ENCODE measurements at places on chromosomes 11 and 22.
A peak's percentile ranks its signal among the peaks of the same experiment; 100 is the strongest.

GRCh38 chr11:105244160-105244825, 104.7 kb upstream of the CARD18 start:
- no peak for DNase-seq

DNA sequence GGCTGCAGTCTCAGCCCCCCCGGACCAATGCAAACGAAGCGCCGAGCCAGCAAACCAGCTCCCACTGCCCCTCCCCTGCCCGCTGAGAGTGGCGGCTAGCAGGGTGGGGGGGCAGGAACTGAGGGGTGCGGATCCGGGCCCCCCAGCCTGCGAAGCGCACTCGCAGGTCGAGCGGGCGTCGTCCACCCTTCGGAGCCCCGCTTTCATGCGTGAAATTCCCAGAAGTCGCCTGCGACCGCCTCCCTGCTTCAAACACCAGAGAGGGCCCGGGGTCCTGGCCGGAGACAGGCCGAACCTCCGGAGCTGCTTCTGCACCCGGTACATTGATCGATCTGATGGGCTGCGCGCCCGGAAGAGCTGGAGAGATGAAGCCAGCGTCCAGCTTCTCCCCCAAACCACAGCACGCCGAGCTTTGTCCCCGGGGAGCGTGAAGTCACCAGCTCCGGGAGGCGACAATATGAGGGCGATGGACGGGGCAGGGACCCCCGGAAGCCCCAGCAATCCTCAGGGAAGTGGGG, 646 bp upstream of the PATZ1 start:
- DNase-seq = peak; percentile 19

- DNase-seq = no peak
Measured at GRCh38 chr11:11978098-11978637, 30.3 kb downstream of the DKK3 start.

- no peak for DNase-seq
Measured at GRCh38 chr11:123544631-123545375, 109.6 kb downstream of the SCN3B start.

DNA sequence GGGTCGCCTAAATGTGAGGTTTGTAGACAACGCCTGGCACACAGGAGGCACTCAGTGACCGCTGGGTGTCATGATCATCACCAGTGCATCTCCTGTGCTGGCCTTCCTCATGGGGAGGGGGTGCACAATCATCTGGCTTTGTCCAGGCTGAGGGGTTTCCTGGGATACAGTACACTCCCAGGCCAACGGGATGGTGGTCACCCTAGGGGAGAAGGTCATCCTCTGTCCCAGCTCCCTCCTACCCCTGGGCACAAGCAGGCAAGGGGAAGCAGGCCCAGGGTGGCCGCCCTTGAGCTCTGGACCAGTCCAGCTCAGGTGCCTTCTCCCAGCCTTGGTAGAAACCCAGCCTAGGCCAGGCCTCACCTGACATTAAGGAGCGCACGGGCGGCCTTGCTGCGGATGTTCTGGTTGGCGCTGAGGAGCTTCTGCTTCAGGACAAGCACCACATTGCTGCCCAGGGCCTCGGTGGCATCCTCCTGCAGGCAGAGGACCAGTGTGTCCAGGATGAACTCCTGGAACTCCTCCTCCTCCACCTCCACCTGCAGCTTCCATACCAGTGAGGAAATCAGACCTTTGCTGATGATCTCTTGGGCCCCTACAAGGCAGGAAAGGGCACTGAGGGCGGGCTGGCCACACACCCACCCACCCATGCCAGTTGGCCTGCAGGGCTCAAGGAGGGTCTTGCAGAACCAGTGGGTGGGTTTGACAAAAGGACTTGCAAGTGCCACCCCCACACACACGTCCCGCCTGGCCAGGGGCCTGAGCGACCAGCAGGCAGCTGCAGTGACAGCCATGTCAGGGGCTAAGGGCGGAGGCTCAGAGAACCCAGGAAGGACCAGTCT, 6.6 kb upstream of the GNAZ start:
- DNase-seq = no peak

DNA sequence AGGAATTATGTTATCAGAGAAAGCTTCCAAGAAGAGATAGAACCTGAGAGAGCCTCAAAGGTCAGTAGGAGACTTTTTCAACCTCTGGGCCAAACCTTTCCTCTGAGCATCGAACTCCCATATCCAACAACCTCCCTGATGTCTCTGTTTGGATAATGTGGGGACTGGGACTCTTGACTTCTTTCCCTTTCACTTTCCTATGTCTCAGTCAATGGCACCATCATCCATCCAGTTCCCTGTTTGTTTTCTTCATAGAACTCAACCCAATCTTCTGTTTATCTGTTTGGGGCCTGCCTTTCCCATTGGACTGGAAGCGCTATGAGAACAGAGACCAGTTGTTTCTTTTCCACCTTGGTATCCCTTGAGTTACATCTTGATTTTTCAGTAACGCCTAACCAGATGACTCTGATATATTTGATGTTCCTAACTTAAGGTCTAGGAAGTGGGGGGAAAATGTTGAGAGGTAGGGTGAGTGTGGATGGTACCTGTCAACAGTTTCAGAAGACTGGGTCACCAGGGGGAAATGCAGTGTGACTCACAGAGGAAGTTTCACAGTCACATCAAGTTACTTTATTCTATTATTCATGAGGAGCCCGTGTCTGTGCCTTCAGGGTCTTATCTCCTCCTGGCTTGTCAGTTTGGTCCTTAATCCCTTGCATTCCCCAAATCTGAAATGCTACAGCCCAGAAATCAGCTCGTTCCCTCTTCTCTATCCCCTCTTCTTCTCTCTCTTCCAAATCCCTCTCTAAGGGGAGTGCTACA, 4.5 kb upstream of the KCNE3 start:
- DNase-seq = no peak

- no peak for DNase-seq
Measured at GRCh38 chr11:61119055-61119454, 16.8 kb downstream of the CD5 start.

GRCh38 chr11:47149782-47150181, 26.9 kb downstream of the ARFGAP2 start:
- no peak for DNase-seq

DNA sequence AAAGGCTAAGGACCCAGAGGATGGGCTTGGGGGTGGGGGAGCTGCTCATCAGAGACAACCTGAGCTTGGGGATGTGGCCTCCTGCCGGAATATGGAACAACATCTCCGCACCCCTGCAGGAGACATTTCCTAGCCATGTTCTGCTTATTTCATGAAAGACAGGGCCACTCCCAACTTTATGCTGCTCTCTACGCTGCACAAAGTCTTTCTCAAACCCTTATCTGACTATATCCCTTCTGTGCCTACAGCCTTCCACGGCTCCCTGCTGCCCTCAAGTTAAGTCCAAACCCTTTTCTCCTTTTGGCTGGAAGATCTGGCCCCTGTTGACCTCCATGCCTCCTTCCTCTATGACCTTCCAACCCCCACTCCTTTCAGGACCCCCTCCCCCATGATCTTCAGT, 562.0 kb downstream of the MN1 start:
- no peak for DNase-seq

DNA sequence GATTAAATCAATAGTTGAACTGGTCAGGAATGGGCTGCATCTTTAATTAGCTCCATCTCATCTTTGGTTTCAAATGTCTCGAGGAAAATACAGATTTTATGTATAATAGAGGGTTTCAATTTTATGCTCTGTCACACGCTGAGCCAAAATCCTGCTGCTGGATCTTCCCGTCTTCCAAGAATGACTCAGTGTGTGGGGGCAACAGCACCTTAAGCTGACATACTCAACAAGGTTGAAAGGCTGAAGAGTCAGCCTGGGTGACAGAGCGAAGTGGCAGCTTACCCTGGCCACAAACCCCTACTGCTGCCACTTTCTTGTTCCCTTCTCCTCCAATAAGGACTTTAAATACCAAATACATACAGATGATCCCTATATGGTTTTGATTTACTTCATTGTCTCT, 9.0 kb upstream of the PCF11 start:
- DNase-seq = no peak

DNA sequence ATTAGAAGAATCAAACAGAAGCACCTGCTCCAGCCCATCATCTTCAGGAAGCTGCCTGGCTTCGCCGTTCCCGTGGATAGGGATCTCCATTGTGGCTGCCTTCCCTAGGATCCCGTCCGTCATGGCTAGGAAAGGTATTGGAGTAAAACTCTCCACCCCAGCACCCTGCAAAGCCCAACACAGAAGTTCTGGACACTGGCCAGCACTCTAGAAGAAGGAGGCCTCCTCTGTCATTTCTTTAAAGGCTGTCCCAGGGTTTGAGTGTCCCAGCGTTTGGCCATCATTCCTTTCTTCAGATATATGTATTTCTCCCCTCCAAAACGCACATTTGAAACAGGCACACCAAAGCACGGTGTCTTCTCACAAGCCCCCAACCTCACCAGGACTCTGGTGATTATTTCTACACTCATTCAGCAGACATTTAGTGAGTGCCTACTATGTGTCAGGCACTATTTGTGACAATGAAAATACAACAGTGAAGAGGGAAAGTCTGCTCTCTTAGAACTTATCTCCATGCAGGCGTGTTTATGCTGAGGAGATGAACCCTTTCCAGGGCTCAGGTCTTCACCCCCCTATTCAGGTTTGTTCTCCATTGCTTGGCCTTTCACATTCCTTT, 724 bp downstream of the ARFIP2 start:
- DNase-seq = no peak

GRCh38 chr11:35393098-35393497, 26.3 kb downstream of the SLC1A2 start:
- DNase-seq = no peak

All from stimulated activated CD8-positive, alpha-beta memory T cell treated with anti-CD3 and anti-CD28 coated beads, Interleukin-15, amount 100 ng/mL, for 48 hours (primary cell).